CD4-positive, alpha-beta T cell treated with Interleukin-6 at 100 ng/mL for 8 hours (primary cell): ENCODE measurements at places on chromosomes 7 and 10.
A peak's percentile ranks its signal among the peaks of the same experiment; 100 is the strongest.

DNA sequence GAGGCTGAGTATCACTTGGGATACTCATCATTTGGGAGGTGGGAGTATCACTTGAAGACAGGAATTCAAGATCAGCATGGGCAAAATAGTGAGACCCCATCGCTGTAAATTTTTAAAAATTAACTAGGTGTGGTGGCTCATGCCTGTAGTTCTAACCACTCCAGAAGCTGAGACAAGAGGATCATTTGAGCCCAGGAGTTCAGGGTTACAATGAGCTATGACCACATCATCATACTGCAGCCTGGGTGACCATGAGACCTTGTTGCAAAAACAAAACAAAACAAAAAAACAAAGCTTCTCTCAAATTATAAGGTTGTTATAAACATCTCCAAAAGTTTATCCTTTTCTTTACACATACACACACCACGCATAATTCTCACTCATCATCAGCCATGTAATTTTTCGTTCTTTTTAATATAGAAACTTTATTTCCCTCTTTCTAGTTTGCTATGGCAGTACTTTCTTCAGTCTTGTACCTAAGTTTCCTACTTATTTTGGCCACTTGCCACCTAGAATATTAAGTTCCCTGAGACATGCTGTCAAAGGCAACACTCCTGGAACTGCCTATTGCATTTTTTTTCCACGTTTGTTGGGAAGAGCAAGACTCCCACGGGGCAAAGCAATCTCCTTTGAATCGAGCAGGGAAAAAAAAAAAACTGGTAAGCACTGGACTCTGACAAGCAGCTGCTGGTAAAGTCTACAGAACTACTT, 37.1 kb downstream of the SKIDA1 start:
- DNase-seq, result no peak

DNA sequence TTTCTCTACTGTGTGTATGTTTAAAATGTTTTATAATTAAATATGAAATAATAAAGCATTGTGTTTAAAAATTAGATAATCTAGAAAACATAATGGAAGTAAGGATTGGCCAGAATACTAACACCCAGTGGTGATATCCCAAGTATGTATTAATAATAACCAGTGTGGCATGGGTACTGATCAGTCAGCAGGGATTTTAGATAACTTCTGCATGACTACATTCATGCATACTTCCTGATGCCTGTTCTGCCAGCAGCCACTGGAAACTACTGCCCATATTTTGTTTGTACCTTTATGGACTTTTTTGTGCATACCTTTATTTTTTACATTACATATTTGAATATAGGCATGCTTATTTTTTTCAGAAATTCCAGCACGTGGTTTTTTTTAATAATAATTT, 156.6 kb upstream of the TMEM196 start:
- no peak for DNase-seq

DNA sequence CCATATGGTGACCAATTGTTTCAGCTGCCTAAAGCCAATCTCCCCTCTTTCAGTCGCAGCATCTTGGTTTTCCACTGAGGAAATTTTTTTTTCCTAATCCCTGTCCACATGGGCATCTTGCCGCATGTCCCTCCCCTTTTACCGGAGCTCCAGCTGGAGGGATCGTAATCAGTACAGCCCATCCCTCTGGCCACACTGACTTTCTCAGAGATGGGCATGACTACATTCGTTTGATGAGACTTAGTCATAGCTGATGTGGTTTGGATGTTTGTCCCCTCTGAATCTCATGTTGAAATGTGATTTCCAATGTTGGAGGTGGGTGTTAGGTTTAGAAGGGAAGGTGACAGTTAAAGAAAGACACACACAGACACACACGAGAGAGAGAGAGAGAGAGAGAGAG, 186.8 kb upstream of the CXCL12 start:
- no peak for DNase-seq

GRCh38 chr10:95264227-95265051, 26.4 kb downstream of the PDLIM1 start:
- no peak for DNase-seq

DNA sequence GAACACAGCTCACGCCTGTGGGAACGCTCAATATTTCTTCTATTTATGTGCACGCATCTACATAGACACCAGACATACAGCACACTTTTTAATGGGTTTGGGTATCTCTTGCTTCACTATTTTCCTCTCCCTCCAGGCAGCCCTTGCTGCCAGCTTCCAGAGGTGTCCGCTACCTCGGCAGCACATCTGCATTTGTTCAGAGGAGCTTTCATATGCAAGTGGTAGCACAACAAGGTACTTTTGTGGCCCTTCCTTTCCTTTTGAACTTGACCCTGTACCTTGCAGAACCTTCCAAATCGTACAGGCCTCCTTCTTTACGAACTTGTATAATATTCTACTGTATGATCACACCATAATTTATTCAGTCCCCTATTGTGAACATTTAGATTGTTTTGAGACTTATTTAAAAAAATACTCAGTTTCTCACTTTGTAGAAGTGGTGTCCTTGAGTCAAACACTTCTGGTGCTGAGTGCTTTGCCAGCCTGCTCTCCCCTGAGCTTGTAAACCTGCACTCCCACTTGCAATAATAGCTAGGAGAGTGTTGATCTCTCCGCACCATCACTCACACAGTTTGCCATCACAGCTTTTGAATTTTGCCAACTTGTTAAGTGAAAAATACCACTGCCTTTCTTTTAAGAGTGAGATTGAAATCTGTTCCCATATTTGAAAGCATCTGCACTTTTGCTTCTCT, 106.0 kb upstream of the ZNF32 start:
- DNase-seq, result no peak

DNA sequence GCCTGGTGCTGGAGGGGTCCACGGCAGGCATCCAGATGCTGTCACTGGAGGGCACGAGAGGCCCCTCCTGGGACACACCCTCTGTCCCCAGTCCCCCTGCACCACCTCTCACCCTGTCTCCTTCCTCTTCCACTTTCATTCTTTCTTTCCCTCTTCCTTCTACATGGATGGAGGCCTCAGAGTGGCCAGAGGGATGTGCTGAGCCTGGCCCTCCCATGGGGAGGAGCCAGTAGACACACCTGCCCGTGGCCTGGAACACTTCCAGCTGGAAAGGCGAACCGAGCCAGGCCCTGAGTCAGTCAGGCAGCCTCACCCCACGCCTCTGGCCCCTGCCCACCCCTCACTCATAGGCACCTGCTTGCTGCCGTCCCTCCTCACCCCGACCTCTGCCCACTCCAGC, 55.9 kb upstream of the MXI1 start:
- no peak for DNase-seq

- no peak for DNase-seq
These were observed 257.6 kb downstream of the GATA3 start for GRCh38 chr10:8312079-8312478.

DNA sequence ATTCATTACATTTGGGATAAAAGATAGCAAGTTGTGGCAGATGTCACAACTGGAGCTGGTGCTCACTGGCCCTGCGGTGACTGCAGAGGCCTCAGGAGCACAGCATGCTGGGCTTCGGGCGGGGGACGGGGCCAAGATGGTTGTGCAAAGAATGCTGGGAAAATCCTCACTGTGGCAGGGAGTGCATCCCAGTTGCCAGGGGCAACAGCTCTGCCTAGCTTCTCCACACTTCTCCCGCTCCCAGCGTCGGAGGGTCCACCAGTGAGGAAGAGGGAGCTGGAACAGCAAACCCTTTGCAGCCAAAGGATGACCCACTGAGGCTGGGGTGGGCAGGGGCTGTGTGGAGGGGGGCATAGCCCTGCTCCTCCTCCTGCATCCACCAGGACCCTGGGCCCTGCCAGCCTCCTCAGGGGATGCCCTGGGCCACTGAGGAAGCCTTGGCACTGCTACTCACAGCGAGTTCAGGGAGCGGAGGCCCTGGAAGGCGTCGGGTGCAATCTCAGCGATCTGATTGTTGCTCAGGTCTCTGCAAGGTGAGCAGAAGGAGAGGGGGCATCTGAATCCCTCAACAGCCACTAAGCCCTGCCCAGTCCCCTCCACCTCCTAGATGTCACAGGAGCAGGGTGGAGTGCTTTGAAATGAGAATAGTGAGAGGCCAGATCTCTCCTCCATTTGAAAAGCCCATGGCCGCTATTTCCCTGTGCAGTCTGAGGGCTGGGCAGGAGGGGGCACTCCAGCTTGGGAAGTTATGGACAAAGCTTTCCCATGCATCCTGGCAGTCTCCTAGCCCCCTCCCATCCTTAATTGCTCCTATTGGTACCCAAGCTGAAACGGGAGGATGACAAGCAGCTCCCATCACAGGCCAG, 126.5 kb downstream of the SLIT1 start:
- no peak for DNase-seq

- peak; percentile 19 for DNase-seq
These were observed 10.2 kb upstream of the EPC1 start for GRCh38 chr10:32357056-32357735.

- DNase-seq, result no peak
These were observed 327.9 kb downstream of the ADARB2 start for GRCh38 chr10:1409392-1409791.

- no peak for DNase-seq
These were observed 204.4 kb downstream of the TPST1 start for GRCh38 chr7:66409493-66409892.

- no peak for DNase-seq
These were observed 39.6 kb downstream of the GPRIN2 start for GRCh38 chr10:46516660-46517416.

DNA sequence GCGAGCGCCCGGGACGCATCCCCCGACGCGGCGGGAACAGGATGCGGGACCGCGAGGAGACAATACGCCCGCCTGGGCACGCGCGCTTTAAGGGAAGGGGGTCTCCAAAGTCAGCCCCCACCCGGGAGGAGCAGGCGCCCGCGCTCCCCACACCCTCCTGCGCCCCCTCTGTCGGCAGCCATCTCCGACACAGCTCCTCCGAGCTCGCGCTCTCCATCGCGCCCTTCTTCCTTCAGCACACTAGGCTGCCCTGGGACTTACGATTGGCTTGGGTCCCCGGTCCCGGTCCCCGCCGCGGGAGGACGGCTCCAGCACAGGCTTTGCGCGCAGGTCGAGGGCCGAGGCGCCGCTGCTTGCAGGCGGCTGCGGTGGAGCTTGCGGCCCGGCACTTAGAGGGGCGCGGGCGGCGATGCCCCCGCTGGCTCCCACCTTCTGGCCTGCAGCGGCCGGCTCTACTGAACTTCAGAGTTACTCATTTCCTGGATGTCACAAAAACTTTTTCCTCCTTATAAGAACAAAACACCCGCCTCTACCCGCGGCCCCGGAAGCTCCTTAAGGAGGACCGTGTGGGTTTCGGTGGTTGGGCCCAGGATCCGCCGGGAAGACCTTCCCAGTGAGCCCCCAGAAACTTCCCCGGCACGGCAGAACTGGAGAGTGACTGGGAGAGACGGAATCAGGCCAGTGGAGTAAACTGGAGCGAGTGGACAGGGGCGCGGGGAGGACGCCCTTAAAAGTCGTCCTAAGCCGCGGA, at the start of gene ITPRIP:
ITPRIP (minus strand) TSS at position 481 of the 751 bp plus-strand sequence. CDS start 22,414 bp downstream, outside the sequence.
- peak; percentile 68 for DNase-seq

DNA sequence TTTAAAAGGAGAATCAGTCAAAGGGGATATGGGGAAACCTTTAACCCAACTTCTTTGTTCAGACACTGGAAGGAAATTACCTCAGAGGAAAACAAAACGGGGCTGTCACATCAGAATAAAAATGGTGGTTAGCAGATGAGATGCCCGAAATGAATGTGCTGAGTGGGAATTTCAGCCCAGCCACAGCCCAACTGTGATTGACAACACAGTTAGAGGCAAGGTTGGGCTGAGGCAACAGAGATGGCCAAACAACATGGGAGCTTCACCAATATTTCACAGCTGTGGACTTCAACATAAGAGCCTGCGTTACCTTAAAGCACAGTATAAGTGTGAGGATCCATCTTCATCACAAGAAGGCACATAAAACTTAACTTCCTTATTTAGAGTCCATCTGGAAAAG, 133.5 kb upstream of the PTPRZ1 start:
- no peak for DNase-seq

- no peak for DNase-seq
These were observed 1.7 kb downstream of the ZEB1 start for GRCh38 chr10:31320550-31321211.

GRCh38 chr7:13947535-13947934, 41.9 kb downstream of the ETV1 start:
- no peak for DNase-seq

GRCh38 chr10:102654969-102655368, 10.7 kb downstream of the TRIM8 start:
- no peak for DNase-seq

DNA sequence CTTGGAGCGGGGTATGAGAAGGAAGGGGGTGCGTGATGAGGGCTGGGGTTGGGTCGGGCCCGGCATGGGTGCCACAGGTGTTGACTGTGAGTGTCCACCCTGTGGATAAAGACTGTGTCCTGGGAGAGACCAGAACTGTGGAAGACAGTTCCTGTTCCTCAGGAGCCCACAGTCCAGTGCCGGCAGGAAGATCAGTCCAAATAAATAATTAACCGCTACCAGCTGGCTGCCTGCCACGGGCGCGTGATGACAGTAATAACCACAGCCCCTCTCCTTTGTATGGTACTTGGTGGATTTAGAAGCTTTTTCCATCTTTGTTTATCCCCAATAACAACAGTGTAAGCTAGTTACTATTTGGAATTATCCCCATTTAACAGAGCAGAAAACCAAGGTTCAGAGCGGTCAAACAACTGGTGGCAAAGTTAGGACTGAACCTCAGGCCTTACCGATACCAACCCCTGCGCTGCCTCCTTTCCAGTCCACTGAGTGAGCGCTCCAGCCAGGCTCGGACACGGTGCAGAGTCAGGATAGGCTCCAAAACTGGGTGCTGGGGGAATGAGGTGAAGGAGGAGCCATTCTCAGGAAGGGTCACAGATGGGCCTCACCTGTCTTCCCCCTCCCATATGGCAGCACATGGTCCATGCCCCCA, 5.1 kb downstream of the ZMIZ1 start:
- DNase-seq, result no peak

DNA sequence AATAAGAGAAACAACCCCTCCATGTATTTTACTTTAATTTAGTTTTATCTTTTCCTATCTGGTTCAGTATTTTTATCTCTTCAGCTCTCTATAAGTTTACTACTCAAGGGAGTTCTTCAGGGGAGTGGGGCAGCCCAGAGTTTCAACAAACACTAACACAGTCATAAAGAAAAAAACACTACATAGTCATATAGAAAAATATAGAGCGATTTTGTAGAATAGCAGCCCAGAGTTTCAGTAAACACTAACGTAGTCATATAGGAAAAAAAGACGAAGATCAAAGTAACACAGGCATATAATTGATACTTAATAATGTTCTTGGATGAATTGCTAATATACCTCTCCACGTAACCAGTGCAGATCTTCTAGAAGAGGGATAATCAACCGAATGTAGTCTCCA, 54.7 kb downstream of the PON1 start:
- DNase-seq, result no peak

GRCh38 chr10:133163889-133164815, 4.1 kb downstream of the KNDC1 start:
- DNase-seq, result no peak

- DNase-seq, result peak; percentile 49
These were observed 8.0 kb upstream of the EPHA1 start for GRCh38 chr7:143416565-143417149.

DNA sequence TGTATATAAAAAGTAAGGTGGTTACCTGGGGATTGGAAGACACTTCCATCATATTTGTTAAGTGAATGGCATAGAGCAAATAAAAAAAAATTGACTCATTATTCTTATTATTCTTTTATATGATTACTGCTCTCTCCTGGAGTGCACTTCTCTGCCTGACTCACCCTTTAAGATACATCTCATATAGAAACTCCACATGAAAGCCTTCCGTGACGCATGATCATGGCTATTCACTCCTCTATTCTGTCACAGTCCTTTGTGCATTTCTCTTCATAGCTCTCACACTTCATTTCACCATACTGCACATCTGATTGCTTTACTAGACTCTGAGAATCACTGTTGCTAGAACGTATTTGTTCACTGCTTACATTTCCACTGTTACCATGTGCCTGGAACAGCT, 597.3 kb downstream of the CNTNAP2 start:
- DNase-seq, result no peak

- DNase-seq, result no peak
These were observed 34.4 kb downstream of the HECTD2 start for GRCh38 chr10:91444211-91445182.
